NCI-H226 (cell line): ENCODE measurements at places on chromosomes 1 and 21.

GRCh38 chr21:39576518-39577128 is 36.1 kb upstream of the B3GALT5 start:
- no peak for DNase-seq

DNA sequence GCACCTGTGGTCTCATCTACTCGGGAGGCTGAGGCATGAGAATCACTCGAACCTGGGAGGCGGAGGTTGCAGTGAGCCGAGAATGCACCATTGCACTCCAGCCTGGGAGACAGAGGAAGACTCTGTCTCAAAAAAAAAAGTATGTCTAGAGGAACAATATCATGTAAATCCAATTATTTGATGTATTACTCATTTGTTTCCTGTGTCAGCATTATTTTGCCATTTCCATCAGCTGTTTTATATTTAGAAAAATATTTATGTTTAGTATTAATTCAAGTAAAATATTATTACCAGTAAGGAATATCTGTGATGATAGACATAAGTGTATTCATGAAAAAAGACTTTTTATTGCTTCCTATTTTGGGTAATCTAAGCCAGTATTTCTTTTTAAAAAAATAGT is 13.0 kb downstream of the TDRKH start:
- no peak for DNase-seq

- DNase-seq = no peak
These were observed 154.5 kb downstream of the PCP4 start for GRCh38 chr21:40021558-40022351.

DNA sequence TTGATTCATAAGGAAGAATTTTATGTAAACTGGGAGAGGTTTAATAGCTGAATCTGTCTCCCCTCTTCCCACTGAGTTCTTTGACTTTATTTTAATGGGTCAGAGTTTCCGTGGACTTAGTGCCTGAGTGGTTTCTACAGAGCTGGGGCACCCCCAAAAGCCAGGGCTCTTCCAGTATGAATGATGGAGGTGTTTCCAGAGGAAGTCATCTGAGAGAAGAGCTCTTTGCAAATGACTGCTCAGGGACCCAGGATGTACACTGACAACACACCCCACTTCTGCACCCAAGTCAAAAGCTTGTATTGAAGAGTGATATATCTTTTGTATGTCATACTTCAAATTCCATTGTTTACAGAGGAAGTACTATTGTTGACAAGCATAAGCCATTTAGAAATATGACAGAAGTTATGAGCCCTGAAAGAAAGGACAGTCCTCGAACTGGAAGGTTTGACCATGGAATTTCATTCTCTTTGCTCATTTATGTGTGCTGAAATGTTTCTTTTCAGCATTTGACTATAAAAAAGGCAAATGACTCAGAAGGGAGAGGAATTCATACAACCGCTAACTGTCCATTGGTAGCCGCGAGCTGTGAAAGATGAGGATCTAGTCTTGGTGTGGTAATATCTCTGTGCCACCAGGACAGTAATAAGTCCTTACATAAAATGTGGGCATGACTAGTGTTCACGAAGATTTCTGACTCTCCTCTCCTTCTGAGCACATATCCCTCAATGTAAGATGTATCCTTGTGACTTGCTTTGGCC is 25.4 kb upstream of the LMX1A start:
- no peak for DNase-seq

GRCh38 chr1:112614460-112615065 is 4.4 kb downstream of the ST7L start:
- peak; percentile 55 for DNase-seq

- no peak for DNase-seq
These were observed 4.2 kb upstream of the CCDC28B start for GRCh38 chr1:32195972-32196823.

GRCh38 chr1:98405581-98406074 is 255.9 kb upstream of the SNX7 start:
- DNase-seq = no peak

DNA sequence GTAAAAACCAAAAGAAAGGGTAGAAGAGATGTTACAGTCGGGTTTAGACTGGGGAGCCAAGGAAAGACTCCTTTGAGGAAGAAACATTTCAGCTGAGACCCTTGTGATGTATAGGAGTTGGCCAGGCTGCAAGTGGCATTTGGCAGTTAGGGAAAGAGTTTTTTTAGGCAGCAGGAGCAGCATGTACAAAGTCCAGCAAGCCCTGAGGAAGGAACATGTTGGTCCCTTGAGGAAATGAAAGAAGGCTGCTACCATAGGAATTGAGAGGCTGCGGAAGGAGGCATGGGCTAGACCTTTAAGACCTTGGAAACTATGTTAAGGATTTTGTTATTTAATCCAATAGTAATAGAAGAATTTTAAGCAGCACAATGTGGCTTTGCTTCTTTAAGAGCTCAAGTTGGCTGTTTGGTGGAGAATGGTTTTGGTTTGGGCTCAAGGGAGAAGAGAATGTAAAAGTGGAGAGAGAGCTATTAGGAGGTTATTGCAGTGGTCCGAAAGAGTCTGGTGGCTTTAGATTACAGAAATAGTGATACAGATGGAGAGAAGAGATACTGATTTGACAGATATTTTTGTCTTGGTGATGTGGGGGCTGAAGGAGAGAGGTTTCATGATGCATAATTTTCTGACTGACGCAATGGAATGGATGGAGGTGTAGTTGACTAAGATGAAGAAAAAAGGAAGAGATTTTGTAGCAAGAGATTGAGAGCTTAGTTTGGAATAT is 26.6 kb downstream of the SMAP2 start:
- DNase-seq = no peak

DNA sequence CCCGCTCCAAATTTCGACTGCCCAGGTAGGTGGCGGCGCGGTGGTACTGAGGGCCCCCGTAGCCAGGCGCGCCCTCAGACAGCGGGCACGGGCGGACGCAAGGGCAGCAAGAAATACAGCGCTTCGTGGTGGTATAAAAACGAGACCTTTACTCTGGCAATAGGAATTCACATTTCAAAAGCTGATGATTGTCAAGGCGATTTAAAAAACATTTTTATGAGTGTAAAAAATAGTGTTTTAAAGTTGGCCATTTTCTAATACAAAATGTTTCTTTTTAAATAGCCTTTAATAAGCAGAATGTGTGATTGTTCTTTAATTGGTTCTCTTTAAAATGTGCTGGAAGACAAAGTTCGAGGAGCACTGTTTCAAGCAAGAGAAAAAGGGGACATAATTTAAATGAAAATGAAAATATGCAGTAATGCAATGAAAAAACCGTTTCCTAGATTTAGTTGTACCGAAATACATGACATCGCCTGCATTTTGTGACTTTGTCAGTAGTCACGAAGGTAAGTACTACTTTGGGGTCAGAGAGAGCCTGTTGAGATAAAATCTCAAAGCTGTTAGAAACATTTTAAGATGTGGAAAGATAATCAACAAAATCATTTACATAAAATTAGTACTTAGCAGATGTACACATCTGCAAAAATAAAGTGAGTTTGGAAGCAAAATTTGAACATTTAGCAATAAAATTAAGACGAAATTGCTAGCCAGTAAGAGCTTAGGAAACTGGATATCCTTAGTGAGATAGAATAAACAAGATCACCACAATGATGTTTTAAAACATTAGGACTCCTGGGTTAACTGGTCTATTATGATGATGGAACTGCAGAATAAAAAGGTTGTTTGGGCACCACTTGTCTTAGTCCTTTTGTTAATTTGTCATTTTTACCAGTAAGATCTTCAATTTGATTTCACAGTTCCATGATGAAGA is 1.1 kb upstream of the PSMG1 start:
- no peak for DNase-seq

DNA sequence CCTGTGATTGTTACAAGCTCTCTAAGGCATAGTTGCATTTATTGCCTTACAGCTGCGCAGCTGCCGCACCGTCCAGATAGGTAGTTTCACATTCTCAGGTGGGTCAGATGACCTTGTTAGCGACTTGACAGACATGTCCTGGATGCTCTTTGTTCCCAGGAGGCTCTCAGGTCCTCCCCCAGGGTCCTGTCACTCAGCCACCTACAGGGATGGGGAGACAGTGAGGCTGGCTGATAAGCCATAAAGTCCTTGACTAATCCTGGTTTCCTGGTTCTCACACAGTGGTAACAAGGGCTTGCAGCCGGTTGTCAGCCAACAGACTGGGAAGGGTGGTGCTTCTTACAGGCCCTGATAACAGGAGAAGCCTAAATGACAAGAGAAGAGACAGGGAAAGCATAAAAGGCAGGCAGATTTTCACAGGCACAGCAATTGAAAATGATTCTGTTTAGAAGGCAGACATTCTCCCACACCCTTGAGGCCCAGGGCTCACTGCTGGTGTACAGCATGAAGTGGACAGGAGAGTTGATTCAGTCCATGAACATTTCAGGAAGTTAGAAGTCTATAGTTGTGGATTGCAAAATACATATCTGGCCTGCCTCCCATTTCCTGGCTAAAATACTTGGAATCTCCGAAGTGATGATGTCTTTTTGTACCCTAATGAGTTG is 2.9 kb downstream of the ARF1 start:
- peak; percentile 56 for DNase-seq

GRCh38 chr1:105172788-105173187 is 1423.1 kb downstream of the AMY1C start:
- DNase-seq = no peak

DNA sequence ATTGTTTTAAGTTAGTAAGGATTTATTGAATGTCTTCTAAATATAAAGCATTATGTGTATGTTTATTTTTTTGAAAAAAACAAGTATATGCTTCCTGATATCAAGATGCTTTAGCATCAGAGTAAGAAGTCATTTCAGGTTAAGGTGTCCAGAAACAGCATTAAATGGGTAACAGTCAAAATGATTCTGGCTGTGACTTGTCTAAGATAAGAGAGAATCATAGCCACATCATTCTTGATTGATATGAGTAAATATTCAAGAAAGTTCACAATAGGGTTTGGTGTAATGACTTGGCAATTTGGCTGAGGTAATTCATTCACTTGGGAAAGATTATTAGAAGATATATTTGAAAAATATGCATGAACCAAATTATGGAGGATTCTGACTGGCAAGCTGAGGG is 193.8 kb downstream of the DPYD start:
- no peak for DNase-seq

- DNase-seq = no peak
These were observed 160.7 kb downstream of the HHIPL2 start for GRCh38 chr1:222387007-222387814.

DNA sequence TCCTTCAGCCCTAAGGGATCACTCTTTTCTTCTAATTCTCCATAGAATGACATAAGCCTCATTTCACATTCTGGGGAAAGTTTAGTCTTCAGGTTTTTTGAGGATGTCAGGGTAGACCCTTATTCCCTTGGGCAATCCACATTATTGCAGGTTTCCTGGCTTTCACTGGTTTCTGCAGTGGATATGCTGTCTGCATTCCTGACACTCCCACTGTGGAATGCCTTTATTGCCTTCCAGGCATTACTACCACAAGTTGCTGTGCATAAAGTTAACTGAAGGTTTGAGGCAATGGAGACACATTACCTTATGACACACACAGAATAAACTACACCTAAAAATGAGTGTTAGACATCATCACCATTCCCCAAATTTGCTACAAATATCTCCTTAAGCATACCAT is 12.7 kb downstream of the FASLG start:
- peak; percentile 87 for DNase-seq

DNA sequence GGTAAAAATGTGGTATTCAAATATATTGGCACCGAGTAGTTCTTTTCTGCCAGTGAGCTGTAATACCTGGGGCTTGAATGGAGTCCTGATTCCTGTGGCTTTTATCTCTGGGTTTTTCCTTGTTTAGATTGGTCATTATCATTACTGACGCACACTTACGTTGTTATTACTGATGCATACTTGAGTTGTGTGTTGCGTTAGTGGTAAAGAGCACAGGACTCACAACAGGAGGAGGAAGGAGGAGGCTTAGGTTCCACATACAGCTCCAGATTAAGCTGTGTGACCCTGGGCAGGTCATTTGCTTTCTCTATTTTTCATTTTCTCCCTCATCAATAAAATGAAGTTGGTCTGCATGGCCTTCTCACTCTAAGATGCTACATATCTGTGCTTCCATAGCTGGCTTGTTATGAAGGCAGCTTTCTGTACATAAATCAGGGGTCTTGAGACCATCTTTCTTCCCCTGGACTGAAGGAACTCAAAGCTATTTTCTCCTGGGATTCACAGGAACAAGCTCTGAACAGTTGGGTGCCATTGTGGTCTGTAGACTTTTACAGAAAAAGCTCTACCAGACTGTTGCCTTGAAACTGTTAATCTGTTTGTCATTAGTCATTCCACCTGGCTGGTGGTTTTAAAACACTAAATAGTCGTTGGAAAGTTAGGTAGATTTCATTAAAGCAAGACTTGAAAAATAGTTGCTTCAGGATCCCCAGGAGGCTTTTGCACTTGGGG is 5.6 kb downstream of the ARID1A start:
- DNase-seq = no peak

DNA sequence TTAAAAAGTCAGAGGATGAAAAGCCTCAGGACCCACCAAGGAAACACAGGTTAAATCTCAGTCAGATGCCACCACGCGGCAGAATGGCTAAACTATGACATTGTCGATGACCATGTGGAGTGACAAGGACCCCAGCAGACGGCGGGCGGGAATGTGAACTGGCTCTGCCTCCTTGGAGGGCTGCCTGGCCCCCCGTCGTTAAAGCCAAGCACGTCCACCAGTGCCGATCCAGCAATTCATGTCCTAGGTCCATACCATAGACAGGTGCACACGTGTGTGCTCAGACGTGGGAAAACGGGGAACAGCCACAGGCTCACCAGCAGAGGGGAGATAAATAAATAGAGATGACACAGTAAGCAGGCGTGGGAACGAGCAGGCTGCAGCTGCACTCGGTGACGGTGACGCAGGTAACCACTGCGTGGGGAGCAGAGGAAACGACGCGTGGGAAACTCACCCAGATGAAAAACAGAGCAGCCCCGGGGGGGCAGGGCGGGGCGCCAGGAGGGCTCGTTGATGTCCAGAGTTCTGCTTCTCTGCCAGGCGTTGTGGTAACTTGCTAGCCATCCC is 28.3 kb upstream of the PCBP3 start:
- no peak for DNase-seq

GRCh38 chr1:203467550-203467921 is 8.1 kb upstream of the PRELP start:
- DNase-seq = no peak

DNA sequence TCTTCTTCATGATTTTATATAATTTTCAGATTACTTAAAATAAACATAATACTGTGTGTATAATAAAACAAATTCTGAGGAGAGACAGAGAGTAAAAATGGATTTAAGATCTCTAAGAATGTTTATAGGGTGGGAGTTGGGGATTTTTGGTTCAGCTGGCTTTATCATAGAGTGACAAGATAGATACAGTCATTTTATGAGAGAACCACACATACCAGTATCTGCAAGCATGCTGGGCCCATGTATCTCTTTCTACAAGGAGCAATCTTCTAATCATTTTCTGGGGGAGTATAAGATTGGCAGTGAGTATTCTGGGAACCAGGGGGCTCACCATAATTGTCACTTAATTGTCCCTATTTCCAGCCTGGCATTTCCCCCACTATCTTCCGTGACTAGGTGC is 64.3 kb upstream of the DUSP10 start:
- no peak for DNase-seq

GRCh38 chr1:20401405-20402010 is 84.5 kb downstream of the CAMK2N1 start:
- DNase-seq = no peak

- DNase-seq = peak; percentile 86
These were observed 232.6 kb downstream of the SRGAP2C start for GRCh38 chr1:121417325-121417923.
